ENCODE measurements at places on chromosomes 5 and 9.

DNA sequence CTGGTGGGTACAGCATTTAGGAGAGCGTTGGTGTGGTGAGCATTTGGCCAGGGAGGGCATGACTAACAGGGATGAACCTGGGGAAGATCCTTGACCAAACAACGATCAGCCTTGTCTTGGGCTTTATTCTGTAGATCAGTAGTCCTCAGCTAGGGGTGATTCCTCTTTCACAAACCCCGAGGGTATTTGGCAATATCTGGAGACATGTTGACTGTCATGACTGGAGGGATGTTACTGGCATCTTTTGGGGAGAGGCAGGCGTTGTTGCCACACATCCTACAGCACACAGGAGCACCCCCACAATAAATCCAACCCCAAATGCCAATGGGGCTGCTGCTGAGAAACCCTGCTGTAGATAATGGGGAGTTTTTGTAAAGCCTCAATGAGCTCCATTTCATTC, 43.9 kb downstream of the OSTF1 start:
- DNase-seq: no peak

- DNase-seq: no peak
Measured at GRCh38 chr9:36862206-36863145, 171.6 kb downstream of the PAX5 start.

- DNase-seq: no peak
Measured at GRCh38 chr5:32511776-32512374, 67.3 kb upstream of the ZFR start.

DNA sequence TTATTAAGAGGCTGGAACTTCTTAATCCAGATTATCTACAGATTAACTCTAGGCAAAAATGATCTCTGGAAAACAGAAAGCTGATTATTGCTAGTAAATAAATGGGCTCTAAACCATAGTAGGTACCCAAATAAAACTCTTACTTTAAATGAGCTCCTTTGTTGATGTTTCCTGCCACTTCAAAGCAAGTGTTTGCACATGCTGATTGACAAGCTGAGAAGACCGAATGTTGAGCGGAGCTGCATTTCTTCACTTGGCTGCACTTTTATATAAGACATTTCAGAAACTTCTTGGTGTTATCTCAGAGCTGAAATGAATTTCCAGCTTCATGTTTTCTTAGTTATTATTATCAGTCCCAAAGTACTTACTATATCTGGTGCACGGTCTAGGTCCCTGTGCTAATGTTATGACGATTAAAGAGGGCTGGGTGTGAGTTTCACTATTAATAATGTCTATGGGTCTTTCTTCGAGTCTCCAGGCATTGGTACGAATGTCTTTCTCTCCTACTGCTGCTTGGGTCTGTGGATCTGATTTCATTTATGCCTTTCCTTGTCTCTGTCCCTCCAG, 58.6 kb upstream of the CTXN3 start:
- DNase-seq: no peak

DNA sequence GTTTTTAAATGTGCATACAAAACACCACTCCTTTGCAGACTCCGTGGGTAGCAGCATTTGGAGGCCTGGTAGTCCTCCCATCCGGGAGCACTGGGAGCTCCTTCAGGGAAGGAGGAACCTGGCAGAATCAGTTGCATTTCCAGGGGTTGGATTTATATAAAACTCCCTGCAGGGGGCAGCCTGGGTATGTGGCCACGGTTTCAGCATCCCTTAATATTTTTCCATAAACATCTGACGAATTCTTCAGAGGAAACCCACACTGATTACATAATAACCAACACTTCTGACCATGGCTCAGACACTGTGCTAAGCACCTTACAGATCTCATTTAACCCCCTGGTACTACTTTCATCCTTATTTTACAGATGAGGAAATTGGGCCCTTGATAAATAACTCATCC, 6.1 kb upstream of the AFAP1L1 start:
- DNase-seq: no peak

DNA sequence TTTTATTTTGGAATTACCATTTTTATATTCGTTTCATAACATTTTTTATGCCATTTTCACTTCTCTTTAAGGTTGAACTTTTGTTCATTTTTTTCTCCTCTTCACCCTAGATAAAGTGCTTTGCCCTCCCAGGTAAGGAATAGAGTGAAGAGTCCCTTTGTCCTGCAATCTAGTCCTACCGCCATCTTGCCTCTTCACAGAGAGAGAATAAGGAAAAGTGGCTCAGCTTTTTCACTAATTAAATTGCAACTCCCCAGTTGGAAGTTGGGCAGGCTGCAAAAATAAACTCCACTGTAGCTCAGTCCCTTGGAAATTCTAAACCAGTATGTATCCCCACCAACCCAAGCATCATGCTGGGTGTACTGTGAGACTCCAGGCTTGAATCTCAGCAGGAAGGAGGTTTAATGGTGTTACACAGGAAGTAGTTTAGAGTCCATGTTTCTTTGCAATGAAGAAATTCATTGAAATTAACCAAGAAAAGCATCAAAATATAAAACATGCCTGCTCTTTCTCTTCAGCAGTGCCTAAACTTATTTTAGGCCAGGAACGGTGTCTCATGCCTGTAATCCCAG, 60.3 kb upstream of the PCSK1 start:
- no peak for DNase-seq

GRCh38 chr9:38318759-38319495, 73.6 kb upstream of the ALDH1B1 start:
- DNase-seq: no peak

- no peak for DNase-seq
Measured at GRCh38 chr9:29625292-29625731, 2052.0 kb upstream of the C9orf72 start.

GRCh38 chr5:9888501-9888901, 258.4 kb upstream of the TAS2R1 start:
- DNase-seq: no peak

DNA sequence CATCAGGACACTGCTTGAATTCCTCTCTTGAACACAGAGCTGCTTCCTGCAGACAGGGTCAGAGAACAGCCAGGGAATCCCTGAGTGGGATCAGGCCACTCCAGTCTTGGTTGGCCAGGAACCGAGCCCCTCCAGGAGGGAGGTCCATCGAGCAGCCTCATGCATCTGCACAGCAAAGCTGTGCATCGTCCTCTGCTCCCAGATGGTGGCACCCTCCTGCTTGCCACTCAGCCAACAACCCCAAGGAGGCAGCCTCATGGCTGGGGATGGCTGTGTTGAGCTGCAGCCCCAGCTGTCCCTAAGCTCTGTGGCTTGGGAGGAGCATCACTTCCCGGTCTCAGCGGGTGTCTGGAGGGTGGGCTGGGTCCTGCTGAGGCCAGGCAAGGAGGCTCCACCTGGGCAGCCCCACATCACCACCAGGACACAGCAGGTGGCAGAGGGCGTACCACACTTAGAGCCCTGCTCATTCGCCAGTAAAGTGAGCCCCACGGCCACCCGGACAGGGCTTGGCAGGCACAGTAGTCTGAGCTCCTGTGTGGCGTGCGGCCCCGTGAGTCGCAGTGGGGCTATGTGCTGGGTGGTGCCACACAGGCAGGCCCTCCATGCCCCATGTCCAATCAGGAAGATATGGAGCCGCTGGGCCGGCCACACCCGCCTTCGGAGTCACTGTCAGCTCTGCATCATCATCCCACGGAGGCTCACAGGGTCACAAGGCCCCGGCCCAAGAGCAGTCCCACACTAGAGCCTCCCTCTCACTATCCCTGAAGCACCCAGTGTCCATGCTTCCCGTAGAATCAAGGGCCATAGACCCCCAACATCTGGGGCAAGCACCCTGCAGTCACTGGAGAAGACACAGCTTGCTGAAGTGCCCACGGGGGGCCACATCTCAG, 11.9 kb downstream of the LPCAT1 start:
- no peak for DNase-seq

GRCh38 chr9:115717711-115718173, 435.8 kb upstream of the PAPPA start:
- no peak for DNase-seq

DNA sequence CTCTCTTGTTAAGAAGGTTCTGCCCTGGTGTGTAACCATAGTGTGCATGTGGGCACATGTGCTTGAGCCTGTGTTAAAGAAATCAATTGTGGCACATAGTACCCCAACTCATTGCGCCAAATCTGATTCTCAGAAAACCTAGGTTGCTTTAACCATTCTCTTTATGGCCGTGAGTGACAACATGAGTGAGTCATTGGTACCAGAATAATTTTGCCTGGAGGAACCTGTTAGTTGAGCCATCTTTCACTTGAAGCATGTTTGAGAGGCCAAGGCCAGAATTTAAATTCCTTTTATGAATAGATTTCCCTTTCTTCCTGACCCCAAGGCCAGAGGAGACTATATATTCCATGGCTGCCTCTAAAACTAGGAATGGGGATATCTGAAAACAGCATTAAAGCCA, 35.2 kb upstream of the SLC36A2 start:
- DNase-seq: no peak

- no peak for DNase-seq
Measured at GRCh38 chr5:159316519-159317383, 13.5 kb downstream of the IL12B start.

GRCh38 chr9:117153021-117153420, 261.8 kb downstream of the ASTN2 start:
- DNase-seq: no peak

- DNase-seq: peak; percentile 45
Measured at GRCh38 chr5:164504141-164504772, 998.8 kb downstream of the MAT2B start.
